ENCODE measurements at places on chromosomes 11 and 22.
A peak's percentile ranks its signal among the peaks of the same experiment; 100 is the strongest.

GRCh38 chr11:60208146-60208895 lies 25.4 kb upstream of the MS4A6A start:
- H3K36me3 ChIP-seq = no peaks in the 10 kb centered on the region
- H3K4me3 ChIP-seq = no peak overlapping the region
- no peak for DNase-seq
- no peak overlapping the region for H3K27ac ChIP-seq
- no peaks in the 10 kb centered on the region for H3K4me1 ChIP-seq
- no peaks in the 10 kb centered on the region for H3K27me3 ChIP-seq

DNA sequence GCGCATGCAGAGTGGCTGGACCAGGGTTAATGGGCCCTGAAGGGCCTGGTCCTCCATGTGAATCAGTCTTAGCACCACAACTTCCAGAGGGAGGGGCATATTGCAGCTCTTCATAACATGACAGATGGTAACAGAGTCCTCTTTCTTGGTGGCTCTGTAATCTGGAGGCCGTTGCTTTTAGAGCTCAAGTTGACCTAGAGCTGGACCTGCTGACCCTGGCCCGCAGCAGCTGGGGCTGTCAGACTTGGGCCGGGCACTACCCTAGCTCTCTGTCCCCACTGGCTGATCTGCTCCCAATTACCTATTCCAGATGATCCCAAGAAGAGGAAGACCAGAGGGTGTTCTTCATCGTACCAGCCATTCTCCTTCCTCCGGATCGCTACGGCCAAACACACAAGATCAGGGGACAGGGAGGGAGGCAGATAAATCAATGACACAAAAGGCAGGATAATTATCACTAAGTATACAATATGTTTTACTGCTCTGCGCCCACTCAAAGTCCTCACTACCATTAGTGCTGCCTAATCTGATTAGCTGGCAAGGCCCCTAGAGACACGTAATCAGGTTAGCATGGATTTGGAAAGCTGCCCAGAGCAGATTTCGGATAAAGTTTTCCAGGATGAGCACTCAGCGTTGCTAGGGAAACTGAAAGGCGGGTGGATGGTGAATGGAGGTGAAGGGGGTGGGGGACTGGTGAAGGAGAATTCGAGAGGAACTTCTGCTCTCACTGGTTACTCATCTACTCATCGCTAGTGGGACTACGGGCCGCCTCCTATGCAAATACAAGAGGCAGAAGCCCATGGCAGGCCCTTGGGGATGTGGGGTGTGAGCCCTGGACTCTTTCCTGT lies 64.5 kb upstream of the PHOX2A start:
- no peaks in the 10 kb centered on the region for H3K27me3 ChIP-seq
- no peak for DNase-seq
- H3K36me3 ChIP-seq = peaks cover 70% of the 10 kb centered on the region
- no peak overlapping the region for H3K4me3 ChIP-seq
- no peaks in the 10 kb centered on the region for H3K4me1 ChIP-seq
- no peak overlapping the region for H3K27ac ChIP-seq

DNA sequence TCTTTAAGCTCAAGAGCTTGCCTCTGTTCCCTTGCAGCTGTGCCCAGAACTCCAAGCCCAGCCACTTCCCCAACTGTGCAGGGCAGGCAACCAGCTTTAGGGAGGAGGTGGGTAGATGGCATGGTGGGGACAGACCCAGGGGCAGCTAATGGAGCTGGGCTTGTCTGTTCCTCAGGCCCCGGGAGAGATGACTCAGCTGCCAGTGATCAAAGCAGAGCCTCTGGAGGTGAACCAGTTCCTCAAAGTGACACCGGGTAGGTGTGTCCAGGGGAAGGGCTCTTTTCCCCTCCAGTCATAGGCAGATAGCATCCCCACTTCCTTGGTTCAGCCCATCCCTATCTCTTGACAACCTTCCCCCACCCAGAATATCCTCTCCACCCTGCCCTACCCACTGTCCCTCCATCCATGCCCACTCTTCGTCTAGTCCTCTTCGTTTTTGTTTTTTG lies 32.4 kb downstream of the CREB3L1 start:
- H3K4me1 ChIP-seq = no peaks in the 10 kb centered on the region
- peaks cover 6% of the 10 kb centered on the region for H3K27me3 ChIP-seq

GRCh38 chr11:69669486-69669885 lies 5.7 kb downstream of the LTO1 start:
- H3K36me3 ChIP-seq = peaks cover 77% of the 10 kb centered on the region
- peaks cover 21% of the 10 kb centered on the region for H3K4me1 ChIP-seq
- H3K27me3 ChIP-seq = no peaks in the 10 kb centered on the region
- H3K4me3 ChIP-seq = no peak overlapping the region

DNA sequence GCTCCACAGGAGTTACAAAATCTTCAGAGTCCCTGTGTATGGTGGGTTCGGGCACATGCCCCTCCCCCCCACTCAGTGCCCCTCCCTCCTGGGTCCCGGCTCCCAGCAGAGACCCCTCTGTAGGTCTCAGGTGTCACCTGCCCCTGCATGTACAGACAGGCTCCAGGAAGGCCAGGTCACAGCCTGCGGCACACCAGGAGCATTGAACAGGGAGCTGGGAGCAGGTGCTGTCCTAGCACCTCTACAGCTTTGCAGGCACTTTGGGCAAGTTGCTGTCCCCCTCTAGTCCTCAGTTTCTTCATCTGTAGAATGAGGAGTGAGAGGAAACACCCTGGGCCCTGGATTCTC lies 80.1 kb upstream of the RTL6 start:
- H3K4me1 ChIP-seq = no peaks in the 10 kb centered on the region
- H3K27ac ChIP-seq = no peak overlapping the region

DNA sequence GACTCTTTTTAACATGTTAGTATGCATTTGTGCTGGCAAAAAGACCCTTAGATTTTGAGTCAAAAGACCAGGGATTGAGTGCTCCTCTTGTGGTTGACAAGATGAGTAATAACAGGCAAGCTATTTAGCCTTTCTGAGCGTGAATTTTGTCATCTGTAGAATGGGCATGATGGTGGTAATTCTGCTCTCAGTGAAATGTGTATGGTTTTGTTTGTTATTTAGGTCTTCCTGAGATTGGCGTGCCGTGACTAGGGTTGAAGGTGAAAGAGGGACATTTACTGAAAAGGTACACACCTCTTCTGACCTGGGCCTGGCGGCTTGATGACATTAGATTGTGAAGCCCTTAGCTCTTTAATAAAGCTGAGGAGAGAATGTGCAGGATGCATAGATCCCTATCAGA lies 8.4 kb upstream of the CEP295 start:
- no peaks in the 10 kb centered on the region for H3K36me3 ChIP-seq
- no peaks in the 10 kb centered on the region for H3K4me1 ChIP-seq
- H3K27me3 ChIP-seq = no peaks in the 10 kb centered on the region
- H3K4me3 ChIP-seq = no peak overlapping the region
- no peak for DNase-seq
- H3K27ac ChIP-seq = no peak overlapping the region

- H3K4me3 ChIP-seq = no peak overlapping the region
- no peak for DNase-seq
- no peak overlapping the region for H3K27ac ChIP-seq
- H3K27me3 ChIP-seq = peaks cover 55% of the 10 kb centered on the region
- H3K4me1 ChIP-seq = no peaks in the 10 kb centered on the region
These were observed 312.3 kb downstream of the CTTN start for GRCh38 chr11:70710601-70711000.

- H3K27me3 ChIP-seq = no peaks in the 10 kb centered on the region
- no peak overlapping the region for H3K4me3 ChIP-seq
- no peak for DNase-seq
- H3K36me3 ChIP-seq = no peaks in the 10 kb centered on the region
- H3K27ac ChIP-seq = no peak overlapping the region
- H3K4me1 ChIP-seq = peaks cover 23% of the 10 kb centered on the region
These were observed 2.0 kb downstream of the MACROD1 start for GRCh38 chr11:64163951-64164350.

DNA sequence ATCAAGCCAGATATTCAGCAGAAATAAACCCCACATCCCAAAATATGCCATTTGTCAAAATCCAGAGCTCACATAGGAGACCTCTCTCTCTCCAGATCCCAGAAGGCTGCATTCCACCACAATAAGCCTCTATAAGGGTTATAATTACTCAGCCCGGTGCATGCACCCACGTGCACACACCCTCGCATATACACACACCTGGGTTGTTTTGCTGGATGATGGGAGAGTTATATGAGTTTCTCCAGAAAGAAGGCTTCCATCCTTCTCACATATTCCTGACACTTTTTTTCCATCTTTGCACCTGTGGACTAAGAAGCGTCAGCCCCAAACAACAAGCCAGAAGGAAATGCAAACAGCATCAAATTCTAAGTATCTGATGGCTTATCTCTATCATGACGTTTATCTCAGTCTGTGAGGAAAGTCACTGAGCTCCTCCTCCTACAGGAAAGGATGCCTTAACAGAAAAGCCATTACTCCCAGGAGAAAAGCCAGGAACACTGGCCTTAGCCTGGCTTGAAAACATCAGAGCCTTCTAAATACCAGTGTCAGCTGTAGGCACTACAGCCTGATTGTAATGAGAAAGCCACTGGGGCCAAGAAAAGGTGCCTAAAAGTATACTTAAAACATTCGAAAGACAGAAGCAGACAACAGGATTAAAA lies 253.2 kb downstream of the LARGE1 start:
- no peaks in the 10 kb centered on the region for H3K27me3 ChIP-seq
- H3K4me1 ChIP-seq = peaks cover 36% of the 10 kb centered on the region
- DNase-seq = no peak
- H3K4me3 ChIP-seq = no peak overlapping the region
- no peak overlapping the region for H3K27ac ChIP-seq
- H3K36me3 ChIP-seq = no peaks in the 10 kb centered on the region

DNA sequence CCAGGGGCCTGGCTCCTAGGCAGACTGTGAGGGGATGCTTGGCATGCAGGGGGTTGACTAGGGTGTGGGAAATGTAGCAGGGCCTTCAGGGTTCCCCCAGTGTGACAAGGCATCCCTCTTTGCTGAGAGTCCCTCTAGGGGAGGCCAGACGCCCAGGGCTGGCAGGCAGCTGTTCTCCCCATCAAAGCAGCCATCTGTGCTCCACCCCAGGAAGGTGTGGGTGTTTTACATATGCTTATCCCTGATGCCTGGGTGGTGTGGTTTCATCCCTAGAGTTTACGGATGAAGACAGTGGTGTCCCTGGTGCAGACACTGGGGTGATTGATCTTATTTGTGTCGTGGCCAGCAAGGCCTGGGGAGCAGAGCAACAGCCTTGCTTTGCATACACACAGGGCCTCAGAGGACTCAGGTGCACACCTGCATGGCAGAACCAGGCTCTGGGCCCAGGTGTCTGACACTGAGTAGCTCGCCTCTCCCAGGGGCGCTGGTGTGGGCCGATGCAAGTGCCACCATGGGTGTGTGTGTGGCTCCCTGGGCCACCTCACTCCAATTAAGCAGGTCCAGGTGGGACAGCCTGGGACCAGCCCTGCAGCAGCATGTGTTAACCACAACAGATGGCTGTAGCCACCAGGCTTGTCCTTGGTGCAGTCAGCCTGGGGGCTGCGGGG lies 74.2 kb downstream of the MED15 start:
- no peak overlapping the region for H3K27ac ChIP-seq
- H3K27me3 ChIP-seq = no peaks in the 10 kb centered on the region
- DNase-seq = no peak
- peaks cover 23% of the 10 kb centered on the region for H3K4me1 ChIP-seq
- H3K4me3 ChIP-seq = no peak overlapping the region
- H3K36me3 ChIP-seq = peaks cover 48% of the 10 kb centered on the region

- DNase-seq = no peak
- peak overlapping the region; percentile 76 for H3K27ac ChIP-seq
- H3K36me3 ChIP-seq = no peaks in the 10 kb centered on the region
- H3K27me3 ChIP-seq = no peaks in the 10 kb centered on the region
- H3K4me3 ChIP-seq = no peak overlapping the region
These were observed 37.8 kb downstream of the YAP1 start for GRCh38 chr11:102148059-102148458.

DNA sequence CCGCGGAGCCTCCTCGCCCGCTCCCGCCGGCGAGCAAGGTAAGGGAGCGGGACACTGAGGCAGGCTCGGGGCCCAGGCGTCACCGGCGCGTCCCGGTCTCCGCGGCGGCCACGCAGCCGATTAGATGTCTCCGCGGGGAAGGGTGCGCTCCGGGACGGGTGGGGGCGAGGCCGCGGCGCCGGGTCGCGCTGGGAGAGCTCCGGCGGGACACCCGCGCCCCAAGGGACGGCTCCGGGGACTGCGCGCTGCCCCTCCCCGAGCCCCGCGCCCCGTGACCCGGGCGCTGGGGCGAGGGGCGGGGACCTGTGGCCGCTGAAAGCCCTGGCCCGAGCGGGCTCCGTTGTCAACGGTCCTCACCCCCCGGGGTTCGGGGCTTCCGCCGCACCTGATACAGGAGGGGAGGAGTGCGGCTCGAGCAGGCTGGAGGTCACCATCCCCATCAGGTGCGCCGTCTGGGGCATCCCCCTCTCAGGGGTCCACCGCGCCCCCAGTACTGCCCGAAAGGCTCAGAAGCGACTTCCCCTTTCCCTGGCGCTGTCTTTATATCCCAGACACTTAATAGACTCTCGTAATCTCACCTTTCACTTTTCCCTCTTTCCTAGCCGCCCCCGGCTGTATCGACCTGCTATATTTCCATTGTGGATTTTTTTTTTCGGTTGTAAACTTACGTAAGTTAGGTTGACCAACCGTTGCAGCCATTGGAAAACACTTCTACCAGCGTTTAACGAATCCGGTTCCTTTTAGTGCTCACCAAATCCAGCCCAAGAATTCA lies 573 bp downstream of the PPFIA1 start:
- H3K27ac ChIP-seq = peak overlapping the region; percentile 81
- peak overlapping the region; percentile 88 for H3K4me3 ChIP-seq
- peaks cover 29% of the 10 kb centered on the region for H3K36me3 ChIP-seq
- peak; percentile 70 for DNase-seq
- H3K4me1 ChIP-seq = peaks cover 5% of the 10 kb centered on the region
- H3K27me3 ChIP-seq = no peaks in the 10 kb centered on the region

DNA sequence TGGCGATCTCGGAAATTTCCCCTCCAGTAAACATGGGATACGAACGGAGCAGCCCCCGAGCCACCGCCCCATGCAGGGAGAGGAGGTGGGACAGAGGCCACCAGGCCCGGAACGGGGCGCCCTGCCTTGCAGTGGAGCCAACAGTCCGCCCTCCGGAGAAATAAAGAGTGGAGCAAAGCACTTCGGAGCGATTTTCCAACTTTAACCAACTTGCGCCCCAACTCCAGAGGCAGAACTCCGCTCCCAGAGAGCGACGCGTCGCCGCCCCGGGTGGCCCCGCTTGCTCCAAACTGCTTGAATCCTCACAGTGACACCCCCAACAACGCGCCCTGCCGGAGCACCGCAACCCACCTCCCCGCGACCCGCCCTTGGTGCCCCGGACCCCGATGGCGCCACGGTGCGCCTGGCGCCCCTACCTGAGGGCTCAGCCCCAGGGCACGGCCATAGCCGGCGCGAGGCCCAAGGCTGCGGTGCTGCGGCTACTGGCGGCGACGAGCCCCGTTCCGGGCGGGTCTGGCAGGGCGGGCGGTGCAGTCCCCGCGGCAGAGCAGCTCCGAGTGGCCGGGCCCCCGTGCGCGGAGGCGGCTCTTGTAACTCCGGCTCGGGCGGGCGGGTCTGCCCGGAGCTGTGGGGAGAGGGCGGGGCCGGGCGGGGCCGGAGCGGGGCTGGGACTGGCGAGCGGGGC lies at the start of gene AHNAK:
AHNAK (minus strand) TSS at position 563 of the 685 bp plus-strand sequence. CDS start 10,708 bp downstream, outside the sequence.
- H3K4me1 ChIP-seq = peaks cover 76% of the 10 kb centered on the region
- H3K36me3 ChIP-seq = no peaks in the 10 kb centered on the region
- peak within 1 kb of the TSS; percentile 98 for H3K27ac ChIP-seq
- peak within 1 kb of the TSS; percentile 87 for H3K4me3 ChIP-seq

- H3K27ac ChIP-seq = no peak overlapping the region
- peaks cover 24% of the 10 kb centered on the region for H3K4me1 ChIP-seq
- no peak overlapping the region for H3K4me3 ChIP-seq
These were observed 5.5 kb downstream of the CAPN1 start for GRCh38 chr11:65187146-65187675.
